ENCODE measurements at places on chromosomes 11 and 22.

DNA sequence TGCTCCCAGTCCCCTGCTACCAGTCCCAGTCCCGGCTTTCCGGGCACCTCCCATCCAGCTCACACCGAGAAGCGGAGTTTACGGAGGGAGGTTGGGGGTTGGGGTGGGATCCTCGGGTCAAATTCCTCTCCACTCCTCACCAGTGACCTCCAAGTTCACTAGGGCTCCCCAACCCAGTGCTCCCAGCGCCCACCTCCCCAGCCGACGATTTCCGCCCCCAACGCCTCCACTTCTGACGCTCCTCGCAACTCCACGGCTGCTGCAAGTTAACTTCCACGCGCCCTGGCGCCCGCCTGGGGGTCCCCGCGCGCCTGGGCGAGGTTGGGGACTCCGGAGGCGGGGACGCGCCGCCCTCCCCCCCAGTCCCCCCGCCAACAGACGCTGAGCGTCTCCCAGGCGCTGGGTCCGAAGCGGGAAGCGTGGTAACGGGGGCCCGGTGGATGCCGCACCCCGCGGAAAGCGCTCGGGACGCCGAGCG is 526 bp downstream of the TPST2 start:
- peak; percentile 20 for DNase-seq

DNA sequence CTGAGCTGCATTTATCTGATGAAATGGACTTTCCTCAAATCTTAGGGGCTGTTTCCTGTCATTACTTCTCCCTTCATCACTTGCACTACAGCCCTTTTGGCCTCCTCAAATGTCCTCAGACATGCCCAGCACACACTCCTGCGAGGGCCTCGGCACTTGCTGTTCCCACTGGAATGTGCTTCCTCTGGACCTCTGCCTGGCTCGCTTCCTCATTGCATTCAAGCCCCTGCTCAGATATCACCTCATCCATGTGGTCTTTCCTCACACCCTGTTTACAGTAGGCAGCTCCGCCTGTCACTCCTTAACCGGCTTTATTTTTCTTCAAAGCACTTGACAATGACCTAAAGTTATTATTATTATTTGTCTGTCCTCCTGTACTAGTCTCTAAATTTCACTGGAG is 9.0 kb downstream of the NAT10 start:
- no peak for DNase-seq

GRCh38 chr11:60842668-60843600 is 1.0 kb downstream of the CCDC86 start:
- peak; percentile 57 for DNase-seq

DNA sequence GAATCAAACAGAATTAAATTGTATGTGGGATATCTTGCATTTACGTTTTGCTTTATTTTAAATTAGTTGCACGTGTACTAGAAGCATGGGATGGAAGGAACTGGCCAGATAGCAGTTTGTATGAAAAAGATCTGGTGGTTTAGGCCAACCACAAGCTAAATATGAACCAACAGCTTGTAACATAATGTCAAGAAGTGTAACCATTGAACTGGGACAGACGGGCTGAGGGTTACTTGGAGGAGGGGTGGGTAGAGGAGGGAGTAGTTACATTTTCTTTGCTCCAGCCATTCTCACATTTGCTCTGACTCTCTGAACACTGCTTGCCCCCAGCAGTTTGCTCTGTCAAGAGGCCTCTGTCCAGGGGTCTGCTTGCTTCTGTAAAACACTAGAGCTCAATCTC is 31.7 kb upstream of the CXCR5 start:
- DNase-seq = no peak

DNA sequence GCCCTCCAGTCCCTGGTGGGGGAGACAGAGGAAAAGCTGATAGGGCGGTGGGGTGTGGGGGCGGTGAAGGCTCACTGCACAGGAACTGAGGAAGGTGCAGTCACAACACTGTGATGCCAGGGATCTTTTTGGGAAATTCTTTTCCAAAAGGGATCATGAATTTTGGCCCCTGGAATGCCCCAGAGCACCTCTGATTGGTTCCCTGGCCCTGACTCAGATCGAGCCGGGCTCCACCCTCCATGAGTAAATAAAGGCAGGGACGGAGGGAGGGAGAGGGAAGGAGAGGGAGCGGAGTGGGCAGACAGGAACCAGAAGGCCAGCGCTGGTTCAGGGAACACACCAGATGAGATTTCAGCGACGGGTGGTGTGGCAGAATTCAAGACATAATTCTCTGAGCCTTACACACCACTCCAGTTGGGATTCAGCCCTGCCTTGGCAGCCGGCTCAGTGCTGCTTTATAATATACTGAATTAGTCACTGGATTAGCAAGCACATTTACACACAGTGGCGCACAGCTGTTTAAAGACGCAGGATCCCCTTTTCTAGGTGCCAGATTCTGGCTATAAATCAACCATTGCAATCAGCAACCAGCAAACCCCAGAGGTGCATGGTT is 80.3 kb downstream of the ETS1 start:
- DNase-seq = peak; percentile 99

DNA sequence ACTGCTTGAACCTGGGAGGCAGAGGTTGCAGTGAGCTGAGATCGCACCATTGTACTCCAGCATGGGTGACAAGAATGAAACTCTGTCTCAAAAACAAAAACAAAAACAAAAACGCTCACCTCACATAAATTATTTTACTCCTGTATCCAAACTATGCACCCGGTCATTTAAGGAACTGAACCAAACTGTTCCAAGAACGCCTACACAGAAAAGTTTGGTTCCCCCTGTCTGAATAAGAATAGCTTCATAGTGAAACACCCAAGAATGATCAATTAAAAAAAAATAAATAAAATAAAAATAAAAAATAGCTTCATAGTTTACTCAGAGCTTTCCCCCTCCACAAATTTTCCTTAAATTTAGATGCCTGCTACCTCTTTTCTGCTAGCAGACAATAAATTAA is 13.7 kb downstream of the NUP98 start:
- no peak for DNase-seq
